Osteoblast (primary cell): ENCODE measurements at places on chromosomes 2 and 18. TPM values are rescaled to one million over a fixed set of nuclear protein-coding genes. Genes with fewer than 3 reads are reported as not detected.
A peak's percentile ranks its signal among the peaks of the same experiment; 100 is the strongest.

GPBAR1 gene
- total RNA-seq: 0.36 TPM in 1 of 2 replicates, not detected in the other

GRCh38 chr2:236977063-236977851, 108.4 kb upstream of the COPS8 start:
- DNase-seq: no peak

GRCh38 chr2:39356922-39357639, 80.0 kb downstream of the MAP4K3 start:
- DNase-seq: no peak

- peak; percentile 52 for DNase-seq
Measured at GRCh38 chr2:76599732-76600368, 889.1 kb upstream of the GCFC2 start.

GRCh38 chr2:133732982-133733900, 165.0 kb upstream of the NCKAP5 start:
- DNase-seq: no peak

- no peak for DNase-seq
Measured at GRCh38 chr2:8146132-8147005, 535.5 kb upstream of the ID2 start.

DNA sequence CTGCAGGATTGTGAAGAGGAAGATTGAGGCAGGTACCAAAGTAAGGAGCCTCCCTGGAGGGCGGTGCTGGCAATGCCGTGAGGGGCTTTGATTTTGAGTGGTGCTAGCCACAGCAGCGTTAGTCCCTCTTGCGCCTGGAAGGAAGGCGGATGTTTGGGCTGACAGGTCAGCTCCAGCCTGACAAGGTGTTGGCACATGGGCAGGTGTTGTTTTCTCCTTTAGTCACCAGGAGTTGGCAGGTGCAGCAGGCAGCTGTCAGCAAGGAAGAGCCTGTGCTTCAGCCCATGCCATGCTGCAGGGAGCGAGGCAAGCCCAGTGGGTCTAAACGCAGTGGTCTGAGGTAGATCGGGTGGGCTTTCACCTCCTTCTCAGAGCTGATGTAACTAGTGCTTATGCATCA, 8.5 kb downstream of the SEC11C start:
- no peak for DNase-seq

GRCh38 chr2:942775-943460, 7.7 kb upstream of the SNTG2 start:
- no peak for DNase-seq

GRCh38 chr2:101803128-101803527, 105.6 kb downstream of the MAP4K4 start:
- DNase-seq: no peak

- no peak for DNase-seq
Measured at GRCh38 chr2:1141079-1141478, 190.4 kb downstream of the SNTG2 start.

SLC8A1 gene
- 77.2 and 82.9 TPM in 2 replicates for total RNA-seq

MROH2A gene
- not detected in 2 replicates for total RNA-seq

DNA sequence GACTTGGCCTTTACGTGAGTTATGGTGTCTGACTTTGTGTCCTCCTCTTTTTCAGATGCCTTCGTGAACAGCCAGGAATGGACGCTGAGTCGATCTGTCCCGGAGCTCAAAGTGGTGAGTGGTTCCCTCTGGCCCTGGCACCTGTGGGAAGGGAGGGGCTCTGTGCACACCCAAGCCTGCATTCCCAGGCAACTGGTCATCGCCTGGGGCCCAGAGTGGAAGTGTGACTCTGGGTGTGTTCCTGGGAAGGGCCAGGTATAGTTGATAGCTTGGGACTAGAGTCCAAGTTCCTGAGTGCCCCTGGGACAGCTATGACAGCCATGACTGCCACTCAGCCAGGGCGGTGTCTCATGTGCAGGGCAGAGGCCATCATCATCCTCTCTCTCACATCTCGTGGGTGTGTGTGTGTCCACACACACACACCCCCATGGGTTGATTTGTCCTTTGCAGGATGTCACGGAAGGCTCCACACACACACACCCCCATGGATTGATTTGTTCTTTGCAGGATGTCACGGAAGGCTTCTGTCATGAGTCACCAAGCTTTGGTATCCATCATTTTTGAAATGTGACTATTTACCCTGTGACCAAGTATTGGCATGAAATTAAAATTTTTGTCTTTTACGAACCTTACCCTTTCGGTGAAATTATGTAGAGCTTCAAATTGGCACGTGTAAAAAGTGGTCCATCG, 215.4 kb downstream of the AGAP1 start:
- DNase-seq: peak; percentile 72

GRCh38 chr2:16862471-16862870, 196.8 kb upstream of the CYRIA start:
- DNase-seq: no peak

TXNL1 gene
- 32.9 and 47.7 TPM in 2 replicates for total RNA-seq
